ENCODE measurements at places on chromosomes 13 and 19.
A peak's percentile ranks its signal among the peaks of the same experiment; 100 is the strongest.

DNA sequence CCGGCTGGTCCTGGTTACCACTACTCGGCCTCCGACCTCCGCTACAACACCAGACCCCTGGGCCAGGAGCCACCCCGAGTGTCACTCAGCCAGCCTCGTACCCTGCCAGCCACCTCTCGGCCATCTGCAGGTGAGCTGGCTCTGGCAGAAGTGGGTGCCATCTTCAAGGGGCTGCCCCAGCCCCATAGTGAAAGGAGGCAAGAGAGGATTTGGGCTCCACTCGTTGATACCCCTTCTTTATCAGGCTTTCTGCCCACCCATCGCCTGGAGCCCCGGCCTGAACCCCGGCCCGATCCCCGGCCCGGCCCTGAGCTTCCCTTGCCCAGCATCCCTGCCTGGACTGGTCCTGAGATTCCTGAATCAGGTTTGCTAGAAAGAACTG is 7.1 kb downstream of the LTBP4 start:
- no peak for DNase-seq

GRCh38 chr13:50685491-50685890 is 158.0 kb downstream of the DLEU7 start:
- DNase-seq = peak; percentile 87

- no peak for DNase-seq
Observed at GRCh38 chr13:21238267-21238666, 61.8 kb downstream of the MRPL57 start.

GRCh38 chr19:39428283-39429112 is 7.3 kb downstream of the RPS16 start:
- DNase-seq = peak; percentile 91

DNA sequence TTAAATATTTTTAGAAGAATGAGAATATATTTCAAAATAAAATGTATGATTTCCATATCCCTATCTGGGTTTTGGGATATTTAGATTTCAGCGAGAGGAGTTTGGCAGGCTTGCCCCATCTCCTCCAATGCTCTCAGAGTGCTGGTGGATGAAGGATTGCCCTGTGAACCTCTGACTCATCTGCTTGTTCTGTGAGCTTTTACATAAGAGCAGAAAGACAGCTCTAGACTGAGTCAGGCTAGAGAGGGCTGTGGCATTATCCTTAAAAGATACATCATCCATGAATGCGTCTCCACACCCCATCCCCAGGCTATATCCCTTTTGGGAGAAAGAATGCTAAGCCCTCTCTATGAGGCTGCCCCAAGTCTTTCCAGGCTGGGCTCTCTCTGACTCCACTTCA is 190.6 kb downstream of the TUBA3C start:
- no peak for DNase-seq

- no peak for DNase-seq
Observed at GRCh38 chr19:54691582-54692297, 29.0 kb downstream of the LILRB4 start.

GRCh38 chr13:110575322-110576069 is 14.0 kb upstream of the RAB20 start:
- DNase-seq = no peak

DNA sequence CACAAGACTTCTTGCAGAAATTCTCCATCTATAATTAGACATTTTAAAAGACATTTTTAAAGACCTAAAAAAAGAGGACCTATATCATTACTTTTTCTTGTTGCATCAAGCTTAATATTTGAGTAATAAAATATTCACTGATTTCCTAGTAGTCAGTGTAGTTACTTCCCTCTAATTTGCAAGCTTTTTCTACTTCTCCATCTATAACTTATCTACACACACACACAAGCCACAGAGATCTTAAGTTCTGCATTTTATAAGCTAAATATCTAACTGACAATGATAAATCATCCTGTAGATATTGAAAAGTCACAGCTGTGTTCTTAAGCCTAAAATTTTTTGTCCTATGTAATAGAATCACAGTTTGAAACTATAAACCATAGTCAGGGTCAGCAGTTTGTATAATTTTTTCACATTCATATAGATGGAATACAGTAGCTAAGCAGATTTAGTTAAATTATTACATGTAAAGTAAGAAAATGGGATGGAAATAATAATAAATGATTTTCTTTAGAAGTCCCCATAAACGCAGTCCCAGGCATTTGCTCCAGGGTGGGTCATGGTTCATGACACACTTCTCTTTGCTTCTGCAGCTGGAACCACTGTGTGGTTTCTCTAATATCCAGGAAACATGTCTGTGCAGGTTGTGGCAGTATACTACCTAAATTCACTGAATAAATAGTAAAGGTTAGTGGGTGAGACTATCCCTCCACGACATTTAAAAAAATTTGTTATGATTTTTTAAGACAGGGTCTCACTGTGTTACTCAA is 60.2 kb downstream of the ESD start:
- DNase-seq = no peak

GRCh38 chr13:97382276-97382675 is 51.7 kb upstream of the RAP2A start:
- DNase-seq = no peak

DNA sequence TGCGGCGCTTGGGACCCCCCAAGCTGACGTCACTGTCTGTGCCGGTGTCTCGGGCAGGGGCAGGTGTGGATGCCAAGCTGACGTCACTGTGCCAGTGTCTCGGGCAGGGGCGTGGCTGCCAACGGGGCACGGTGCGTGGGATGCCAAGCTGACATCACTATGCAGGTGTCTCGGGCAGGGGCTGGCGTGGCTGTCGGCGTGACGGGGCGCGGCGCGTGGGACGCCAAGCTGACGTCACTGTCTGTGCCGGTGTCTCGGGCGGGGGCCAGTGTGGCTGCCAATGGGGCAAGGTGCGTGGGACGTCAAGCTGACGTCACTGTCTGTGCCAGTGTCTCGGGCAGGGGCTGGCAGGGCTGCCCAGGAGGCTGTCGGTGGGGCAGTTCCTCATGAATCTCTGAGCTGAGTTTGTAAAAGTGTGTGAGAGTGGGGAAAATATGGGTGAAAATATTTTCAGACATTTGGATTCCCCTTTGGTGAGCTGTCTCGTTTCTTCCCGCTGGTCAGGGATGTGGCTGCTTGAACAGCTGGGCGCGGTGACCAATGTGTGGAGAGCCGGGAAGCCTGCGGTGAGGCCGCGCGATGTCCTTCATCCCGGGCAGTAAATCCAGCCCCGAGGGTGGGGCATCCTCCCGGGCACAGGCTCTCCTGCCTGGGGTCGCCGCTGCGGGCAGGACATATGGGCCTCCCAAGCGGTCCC is 25.2 kb downstream of the MCF2L start:
- DNase-seq = no peak

DNA sequence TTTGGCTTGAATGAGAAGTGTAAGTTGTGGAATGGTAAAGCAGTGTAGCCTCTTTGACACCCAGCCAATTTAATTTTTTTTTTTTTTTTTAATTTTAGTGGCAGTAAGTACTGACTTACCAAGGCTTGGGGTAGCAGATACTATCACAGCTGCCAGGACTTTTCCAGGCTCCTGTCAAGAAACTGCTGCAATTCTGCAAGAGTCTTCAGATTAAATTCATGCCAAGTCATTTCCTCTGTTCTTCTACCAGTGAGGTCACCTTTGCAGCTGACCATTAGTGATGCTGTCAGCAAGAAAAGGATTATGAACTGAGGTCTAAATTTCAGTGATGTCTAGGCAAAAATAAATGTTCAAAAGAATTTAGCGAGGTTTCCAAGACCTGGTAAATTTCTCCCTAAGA is 91.2 kb downstream of the GGACT start:
- DNase-seq = no peak

- DNase-seq = no peak
Observed at GRCh38 chr19:40671404-40671803, 19.0 kb downstream of the NUMBL start.

- DNase-seq = peak; percentile 79
Observed at GRCh38 chr13:98484289-98485219, 92.4 kb downstream of the STK24 start.

DNA sequence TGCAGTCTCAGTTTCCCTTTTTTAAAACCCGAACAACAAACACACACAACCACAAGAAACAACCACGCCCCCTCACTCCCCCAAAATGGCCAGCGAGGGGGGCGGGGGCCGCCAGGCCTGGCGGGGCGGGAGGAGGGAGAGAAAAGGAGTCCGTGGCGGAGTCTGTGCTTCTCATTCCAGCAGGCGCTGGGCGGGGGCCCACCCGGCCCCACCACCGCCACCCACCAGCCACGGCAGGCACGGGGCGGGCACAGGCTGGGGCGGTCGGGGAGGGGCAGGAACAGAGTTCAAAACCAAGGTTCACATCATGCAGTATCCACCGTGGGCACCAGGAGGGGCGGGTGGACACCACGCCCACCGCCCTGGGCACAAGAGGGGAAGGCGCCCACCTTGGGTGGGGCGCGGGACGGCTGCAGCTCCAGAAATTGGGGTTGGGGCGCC is 12.9 kb downstream of the DPF1 start:
- DNase-seq = peak; percentile 26

- DNase-seq = peak; percentile 17
Observed at GRCh38 chr13:45119469-45119990, 780 bp upstream of the GTF2F2 start.

- DNase-seq = no peak
Observed at GRCh38 chr13:40637643-40638042, 28.8 kb downstream of the FOXO1 start.

GRCh38 chr19:50542943-50543342 is 25.3 kb downstream of the LRRC4B start:
- DNase-seq = no peak

DNA sequence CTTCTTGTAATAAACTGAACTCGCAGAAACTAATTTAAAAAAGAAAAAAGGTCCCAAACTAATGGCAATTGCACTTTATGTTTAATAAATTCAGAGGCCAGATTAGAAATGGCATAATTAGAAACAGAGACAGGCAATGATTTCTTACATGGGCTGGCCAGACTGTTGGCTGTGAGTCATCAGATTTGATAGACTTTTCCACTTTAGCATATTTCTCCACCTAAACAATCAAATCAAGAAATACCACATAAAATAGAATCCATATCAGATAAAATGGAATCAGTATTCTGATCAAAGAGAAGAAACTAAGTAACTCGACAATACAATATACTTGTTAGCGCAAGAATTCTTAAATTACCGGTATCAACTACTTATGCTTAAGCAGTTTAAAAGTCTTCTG is 29.0 kb downstream of the EXOSC8 start:
- no peak for DNase-seq

DNA sequence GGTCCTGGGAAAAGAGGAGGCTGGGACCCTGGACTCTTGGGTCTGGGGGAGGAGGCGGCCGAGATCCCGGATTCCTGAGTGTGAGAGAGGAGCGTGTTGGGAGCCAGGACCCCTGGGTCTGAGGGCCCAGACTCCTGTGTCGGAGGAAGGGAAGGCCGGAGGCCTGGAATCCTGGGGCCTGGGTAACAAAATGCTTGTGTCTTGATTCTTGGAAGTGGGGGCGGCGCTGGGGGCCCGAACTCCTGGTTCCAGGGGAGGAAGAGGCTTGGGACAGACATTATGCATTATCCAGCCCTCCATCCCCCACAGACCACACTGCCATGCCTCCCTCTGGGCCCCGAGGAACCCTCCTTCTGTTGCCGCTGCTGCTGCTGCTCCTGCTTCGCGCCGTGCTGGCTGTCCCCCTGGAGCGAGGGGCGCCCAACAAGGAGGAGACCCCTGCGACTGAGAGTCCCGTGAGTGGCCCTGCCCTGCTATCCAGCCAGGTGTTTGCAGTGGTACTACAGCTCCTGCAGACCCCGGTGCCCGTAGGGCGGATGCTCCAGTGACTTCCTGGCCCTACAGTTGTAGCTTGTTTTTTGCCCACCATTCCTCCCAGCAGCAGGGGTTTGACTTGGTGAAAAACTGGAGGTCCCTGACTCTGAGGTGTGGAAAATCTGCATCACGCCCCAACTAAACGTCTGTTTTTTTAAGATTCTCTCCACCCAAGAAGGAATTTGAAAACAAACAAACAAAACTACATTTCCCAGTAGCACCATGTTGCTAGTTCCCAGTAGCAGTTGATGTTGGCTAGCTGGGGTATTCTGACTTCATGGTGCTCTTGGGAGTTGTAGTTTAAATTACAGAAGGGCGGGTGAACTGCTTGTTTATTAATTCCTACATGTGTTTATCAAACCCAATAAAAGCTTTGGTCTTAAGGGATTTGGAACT is 630 bp downstream of the NUCB1 start:
- no peak for DNase-seq

- DNase-seq = no peak
Observed at GRCh38 chr19:5011476-5012238, 42.7 kb downstream of the KDM4B start.

DNA sequence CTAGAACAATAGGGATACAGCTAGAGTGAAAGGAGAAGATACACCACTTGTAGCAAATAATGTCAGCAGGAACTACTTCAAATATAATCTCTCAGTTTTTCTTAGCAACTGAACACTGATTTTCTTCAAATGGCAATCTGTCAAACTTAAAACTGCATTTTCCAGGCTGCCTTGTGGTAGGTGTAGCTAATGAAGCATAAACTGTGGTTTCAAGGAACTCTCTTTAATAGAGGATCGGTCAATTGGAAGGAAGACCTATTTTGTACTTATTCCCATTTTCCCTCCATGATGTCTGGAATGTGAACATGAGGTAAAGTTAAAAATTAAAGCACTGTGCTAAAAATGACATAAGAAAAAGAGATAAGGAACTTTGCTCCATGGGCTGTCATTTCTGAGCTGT is 1261.9 kb downstream of the PCDH17 start:
- DNase-seq = no peak

- no peak for DNase-seq
Observed at GRCh38 chr19:41186971-41187883, 5.8 kb upstream of the CYP2S1 start.

GRCh38 chr19:56637976-56638555 is 4.9 kb upstream of the SMIM17 start:
- DNase-seq = peak; percentile 64

DNA sequence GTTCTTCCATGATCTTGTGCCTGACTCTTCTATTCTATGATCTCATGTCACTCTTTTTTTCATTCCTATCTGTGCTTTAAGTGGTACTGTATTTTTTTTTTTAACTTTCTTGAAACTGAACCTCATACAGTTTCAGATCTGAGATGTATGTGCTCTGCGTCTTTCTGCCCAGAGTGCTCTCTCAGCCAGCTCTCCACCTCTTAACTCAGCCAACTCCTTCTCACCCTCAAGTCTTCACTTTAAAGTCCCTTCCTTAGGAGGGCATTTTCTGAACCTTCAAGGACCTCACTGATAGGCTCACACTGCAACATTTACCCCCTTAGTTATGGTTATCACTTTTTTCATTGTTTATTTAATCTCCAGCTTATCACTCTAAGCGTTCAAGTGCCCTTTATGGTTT is 158.7 kb downstream of the IRS2 start:
- DNase-seq = no peak

GRCh38 chr19:1874554-1875185 is 10.6 kb downstream of the ABHD17A start:
- no peak for DNase-seq

- DNase-seq = peak; percentile 37
Observed at GRCh38 chr19:10505583-10506229, 2.5 kb upstream of the KEAP1 start.

DNA sequence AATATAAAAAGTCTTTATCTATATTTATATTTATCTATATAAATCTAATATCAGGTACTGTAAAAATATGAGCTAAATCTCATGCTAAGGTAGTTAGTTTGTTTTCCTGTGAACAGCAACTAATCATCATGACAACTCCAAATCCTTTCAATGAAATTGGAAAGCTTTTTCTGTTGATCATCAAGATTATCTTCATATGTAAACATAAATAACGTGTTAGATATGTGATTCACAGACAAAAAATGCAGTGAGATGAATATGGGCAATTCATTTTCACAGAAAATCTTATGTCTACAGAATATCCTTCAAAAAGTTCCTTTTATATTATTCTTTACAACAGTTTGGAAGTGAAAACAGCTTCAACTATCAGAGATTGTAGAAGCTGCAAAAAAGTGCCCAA is 41.7 kb upstream of the EEF1AKMT1 start:
- no peak for DNase-seq

- no peak for DNase-seq
Observed at GRCh38 chr13:50104493-50104892, 89.2 kb downstream of the KCNRG start.

All from skin of body (tissue), 3 donors.